ENCODE measurements at places on chromosomes 6 and 20.

DNA sequence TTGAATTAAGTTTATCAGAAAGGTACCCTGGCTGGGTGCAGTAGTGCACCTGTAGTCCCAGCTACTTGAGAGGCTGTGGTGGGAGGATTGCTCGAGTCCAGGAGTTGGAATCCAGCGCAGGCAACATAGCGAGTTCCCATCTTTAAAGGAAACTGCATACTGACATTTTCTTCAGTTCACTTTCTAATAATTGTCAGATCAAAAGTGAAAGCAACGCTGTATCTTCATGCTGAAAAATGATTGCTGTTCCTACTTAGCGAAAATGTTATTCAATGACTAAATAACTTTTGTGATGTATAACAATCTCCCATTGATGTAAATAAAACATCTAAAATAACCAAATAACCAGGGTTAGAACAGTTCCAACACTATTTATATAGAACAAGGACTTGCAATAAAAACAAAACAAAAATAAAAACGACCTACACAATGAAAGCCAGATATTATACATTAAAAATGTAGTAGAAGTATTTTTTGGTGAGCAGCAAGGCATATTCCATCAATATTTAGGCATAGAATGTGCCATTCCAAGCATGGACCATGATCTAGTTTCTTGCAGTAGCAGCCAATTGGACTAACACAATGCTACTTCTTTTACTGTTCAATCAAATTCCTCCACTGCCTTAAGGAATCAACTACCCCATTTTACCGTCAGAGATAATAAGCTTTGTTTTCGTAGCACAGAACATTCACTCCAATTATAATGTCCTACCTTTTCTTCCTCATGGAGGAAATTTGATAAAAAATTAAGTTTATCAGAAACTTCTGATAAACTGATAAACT, 1.5 kb downstream of the LATS1 start:
- no peak for DNase-seq

- no peak for DNase-seq
Measured at GRCh38 chr6:116255246-116255800, 1.4 kb upstream of the TSPYL4 start.

GRCh38 chr20:31718952-31719643, 3.6 kb downstream of the BCL2L1 start:
- DNase-seq = no peak

GRCh38 chr6:45684476-45684875, 306.7 kb upstream of the SUPT3H start:
- DNase-seq = no peak

GRCh38 chr6:32436995-32437836, 2.5 kb upstream of the HLA-DRA start:
- no peak for DNase-seq

GRCh38 chr20:4919047-4919704, 82.1 kb downstream of the SLC23A2 start:
- DNase-seq = no peak

DNA sequence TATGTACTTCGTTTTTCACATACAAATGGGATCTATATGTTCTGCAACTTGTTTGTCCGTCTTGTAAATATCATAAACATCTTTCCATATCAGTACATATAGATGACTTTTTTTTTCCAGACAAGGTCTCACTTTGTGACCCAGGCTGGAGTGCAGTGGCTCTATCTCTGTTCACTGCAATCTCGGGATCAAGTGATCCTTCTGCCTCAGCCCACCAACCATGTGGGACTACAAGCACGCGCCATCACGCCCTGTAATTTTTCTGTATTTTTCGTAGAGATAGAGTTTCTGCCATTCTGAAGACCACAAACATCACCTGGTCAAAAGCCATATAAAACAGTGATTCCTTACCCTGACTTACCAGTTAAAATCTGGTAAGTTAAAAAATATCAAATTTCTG, 37.7 kb upstream of the SYNCRIP start:
- DNase-seq = no peak

GRCh38 chr6:119676230-119676629, 326.7 kb upstream of the MAN1A1 start:
- DNase-seq = no peak

GRCh38 chr6:126880964-126881363, 237.5 kb upstream of the RSPO3 start:
- DNase-seq = no peak

- DNase-seq = no peak
Measured at GRCh38 chr20:50445354-50446151, 64.6 kb upstream of the PTPN1 start.

- DNase-seq = peak; percentile 35
Measured at GRCh38 chr6:43608310-43608763, 20.7 kb downstream of the GTPBP2 start.

- DNase-seq = no peak
Measured at GRCh38 chr6:135145063-135145800, 35.9 kb upstream of the MYB start.

- DNase-seq = no peak
Measured at GRCh38 chr6:106138151-106138550, 52.0 kb downstream of the PRDM1 start.

DNA sequence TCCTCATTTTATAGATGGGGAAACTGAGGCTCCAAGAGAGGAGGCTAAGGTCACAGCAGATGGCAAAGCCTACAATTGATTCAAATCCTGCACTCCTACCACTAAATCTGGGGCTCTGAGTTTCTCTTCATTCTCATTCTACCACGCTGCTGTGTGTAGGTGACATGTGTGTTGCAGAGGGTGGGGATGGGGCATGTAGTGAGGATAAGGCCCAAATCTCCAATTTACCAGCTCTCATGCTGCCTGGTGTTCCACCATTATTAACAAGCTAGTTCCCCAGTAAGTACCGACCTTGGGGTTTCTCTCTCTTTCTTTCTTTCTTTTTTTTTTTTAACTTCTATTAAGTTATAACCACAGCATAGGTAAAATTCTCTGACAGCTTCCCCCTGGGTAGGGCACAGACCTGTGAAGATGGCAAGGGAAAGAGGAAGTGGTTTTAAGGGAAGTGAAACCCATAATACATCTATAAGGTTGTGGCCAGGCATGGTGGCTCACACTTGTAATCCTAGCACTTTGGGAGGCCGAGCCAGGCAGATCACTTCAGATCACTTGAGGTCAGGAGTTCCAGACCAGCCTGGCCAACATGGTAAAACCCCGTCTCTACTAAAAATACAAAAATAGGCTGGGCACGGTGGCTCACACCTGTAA, 13.0 kb upstream of the MATN4 start:
- no peak for DNase-seq

DNA sequence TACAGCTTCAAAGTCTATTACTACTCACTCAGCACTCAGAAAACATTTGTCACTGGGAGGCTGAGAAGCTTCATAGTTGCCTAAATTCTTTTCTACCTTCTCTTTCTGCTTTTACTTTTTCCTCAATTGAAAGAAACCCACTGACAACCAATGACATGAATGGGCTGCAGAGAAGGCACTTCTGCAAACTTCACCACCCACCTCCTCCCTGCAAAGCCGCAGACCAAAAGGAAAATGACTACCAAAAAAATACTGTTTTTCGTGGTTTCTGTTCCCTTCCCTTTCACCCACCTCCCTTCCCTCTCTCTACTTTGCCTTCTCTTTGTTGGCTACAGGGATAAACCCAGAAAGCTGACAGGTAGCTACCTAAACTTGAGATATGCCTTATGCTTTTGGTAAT, 3.2 kb downstream of the GNAS-AS1 start:
- DNase-seq = no peak

DNA sequence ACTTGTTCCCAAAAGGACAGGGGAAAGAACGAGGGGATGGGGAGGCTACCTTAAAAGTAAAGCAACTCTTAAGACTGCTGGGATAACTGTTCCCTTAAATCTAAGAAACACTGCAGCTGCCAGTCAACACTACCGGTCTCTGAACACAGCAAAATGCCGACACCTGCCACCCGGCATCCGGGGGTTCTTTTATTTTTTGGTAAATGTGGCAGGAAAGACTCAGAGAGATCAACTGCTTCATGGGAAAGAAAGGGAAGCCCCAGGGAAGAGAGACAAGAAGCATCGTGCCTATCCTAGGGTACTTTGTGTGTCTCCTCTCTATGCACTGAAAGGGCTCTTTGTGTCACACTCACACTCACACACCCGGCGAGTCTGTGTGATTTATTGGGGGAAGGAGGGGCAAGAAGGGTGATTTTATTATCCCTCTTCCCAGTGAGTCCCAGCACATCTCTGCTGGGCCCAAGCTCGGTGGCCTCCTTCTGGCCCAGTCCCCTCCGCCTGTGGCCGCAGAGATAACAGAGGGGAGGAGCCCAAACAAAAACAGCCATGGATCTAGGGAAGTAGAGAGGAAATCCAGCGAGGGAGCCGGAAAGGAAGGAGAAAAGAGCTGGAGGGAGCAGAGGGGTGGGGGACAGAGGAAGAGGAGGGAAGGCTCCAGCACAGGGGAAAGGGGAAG, 1.4 kb downstream of the FYN start:
- no peak for DNase-seq

GRCh38 chr6:139240161-139241010, 51.4 kb downstream of the TXLNB start:
- DNase-seq = no peak

GRCh38 chr6:159170999-159171712, 2.0 kb downstream of the FNDC1 start:
- DNase-seq = no peak

- no peak for DNase-seq
Measured at GRCh38 chr6:220312-220711, 72.0 kb upstream of the DUSP22 start.

GRCh38 chr20:63773571-63774241, 34.1 kb downstream of the SLC2A4RG start:
- DNase-seq = no peak

DNA sequence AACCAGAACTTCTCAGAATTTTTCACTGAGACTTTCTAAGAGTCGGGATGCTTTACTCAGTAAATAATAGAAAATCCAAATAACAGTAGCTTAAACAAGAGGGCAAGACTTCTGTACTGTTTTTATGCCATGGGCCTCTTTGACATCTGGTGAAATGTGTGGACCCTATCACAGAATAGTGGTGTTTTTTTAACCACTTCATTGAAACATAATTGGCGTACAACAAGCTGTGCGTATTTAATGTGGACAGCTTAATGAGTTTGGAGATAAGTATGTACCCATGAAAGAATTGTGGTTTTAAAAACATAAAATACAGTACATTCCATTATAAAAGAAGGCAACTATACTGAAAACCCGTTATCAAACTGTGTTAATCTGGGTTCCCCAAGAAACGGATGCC, 37.7 kb downstream of the PDRG1 start:
- DNase-seq = no peak

DNA sequence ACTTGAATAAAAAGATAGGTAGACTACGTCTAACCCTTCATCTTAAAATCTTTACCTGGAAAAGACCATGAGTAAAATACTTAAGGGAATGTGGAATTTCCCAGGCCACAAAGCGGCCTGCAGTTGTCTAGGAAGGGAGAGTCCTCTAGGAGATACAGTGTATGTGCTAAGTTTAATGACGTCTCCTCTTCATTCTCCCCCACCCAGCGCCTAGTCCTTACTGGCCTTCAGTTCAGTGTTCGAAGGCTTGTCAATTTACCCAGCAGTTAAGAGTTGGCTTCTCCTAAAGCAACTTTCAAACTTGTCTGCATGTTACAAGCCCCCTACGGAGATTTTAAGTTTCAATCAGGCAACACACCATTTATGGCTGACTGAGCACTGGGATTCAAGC, 35.2 kb downstream of the HFE start:
- no peak for DNase-seq

GRCh38 chr6:106360989-106361430, 493 bp downstream of the CRYBG1 start:
- DNase-seq = no peak

DNA sequence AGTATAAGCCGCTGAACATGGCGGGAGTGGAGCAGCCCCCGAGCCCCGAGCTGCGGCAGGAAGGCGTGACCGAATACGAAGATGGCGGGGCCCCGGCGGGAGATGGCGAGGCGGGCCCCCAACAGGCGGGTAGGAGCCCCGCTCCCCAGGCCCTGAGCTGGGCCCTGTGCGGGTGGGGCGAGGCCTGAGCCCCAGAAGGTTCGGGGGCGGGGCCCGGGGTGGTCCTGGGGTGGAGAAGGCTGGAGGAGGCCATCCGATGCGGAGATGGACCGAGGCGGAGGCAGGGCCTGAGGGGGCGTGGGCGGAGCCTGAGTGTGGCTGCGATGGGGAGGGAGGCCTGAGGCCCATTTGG, 7.1 kb downstream of the L3MBTL1 start:
- DNase-seq = no peak

DNA sequence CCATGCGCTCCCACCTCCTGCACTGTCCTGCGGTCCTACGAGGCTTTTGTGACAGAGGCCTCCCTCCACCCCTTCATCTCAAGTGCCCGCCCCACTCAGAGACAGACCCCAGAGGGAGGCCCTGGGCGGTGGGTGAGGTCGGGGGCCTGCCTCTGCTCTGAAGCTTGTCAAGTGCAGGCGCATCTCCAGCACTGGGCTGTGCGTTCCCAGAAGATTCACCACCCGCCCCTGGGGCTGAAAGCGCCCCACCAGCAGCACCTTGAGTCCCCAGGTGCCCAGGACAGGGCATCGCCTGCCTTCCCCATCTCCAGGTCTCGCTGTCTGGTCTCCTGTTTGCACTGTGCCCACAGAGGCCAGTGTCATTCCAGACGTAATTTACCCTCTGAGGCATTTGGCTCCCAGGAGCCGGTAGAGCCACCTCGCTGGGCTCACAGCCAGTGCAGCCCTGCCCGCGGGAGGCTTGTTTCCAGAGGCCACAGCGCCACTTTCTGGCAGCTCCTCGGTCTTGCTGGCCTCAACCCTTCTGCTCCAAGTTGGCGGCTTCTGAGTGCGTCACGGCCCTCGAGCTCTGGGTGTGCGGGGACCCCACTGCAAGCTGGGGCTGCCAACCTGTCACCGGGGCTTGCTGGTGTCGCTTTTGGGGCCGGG, 191.1 kb downstream of the TAF4 start:
- no peak for DNase-seq

DNA sequence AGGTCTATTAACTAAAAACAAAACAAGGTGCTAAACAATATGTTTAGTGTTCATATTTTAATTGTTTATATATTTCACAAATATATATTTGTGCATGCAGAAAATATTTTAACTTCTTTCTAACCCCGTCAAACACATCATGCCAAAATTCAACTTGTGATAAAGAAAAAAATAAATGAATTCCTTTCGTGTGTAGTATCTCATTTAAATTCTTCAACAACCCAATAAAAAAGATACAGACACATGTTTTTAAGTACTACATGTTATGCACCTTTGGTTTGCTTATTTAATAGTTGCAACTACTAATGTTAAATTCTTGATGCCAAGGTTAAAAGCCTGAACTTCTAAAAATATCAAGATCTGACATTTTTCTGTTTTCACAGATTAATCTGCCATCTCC, 252.4 kb downstream of the ESR1 start:
- no peak for DNase-seq
